ENCODE measurements at places on chromosomes 5 and 9.

DNA sequence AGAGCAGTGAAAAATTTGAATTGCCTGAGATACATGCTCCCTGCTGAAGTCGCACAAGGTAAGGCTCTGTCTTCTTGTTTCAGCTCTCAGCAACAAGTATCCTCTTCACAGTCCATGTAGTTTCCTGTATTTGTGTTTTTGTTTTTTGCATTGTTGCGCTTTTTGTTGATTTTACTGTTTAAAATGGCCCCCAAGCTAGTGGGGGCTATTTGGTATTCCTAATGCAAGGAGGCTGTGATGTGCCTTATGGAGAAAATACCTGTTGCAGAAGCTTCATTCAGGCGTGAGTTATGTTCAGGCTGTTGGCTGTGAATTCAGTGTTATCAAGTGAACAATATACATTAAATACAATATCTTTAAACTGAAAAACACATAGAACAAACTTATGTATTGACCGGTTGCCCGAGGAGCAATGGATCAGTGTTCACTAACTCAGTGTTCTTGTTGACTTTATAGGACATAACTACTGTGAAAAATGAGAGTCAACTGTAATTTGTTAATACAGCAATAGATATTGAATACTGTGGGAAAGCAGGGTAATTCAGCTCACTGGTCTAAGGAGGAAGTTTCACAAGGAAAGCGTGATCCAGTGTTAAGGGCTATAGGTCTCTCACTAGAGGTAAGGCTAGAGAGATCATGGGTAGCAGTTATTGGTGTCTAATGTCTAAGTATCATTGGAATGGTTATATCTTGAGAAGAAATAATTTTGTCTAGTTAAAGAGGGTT is 150.5 kb downstream of the GCNT1 start:
- no peak for DNase-seq

- no peak for DNase-seq
Observed at GRCh38 chr9:16501141-16501540, 369.3 kb downstream of the BNC2 start.

DNA sequence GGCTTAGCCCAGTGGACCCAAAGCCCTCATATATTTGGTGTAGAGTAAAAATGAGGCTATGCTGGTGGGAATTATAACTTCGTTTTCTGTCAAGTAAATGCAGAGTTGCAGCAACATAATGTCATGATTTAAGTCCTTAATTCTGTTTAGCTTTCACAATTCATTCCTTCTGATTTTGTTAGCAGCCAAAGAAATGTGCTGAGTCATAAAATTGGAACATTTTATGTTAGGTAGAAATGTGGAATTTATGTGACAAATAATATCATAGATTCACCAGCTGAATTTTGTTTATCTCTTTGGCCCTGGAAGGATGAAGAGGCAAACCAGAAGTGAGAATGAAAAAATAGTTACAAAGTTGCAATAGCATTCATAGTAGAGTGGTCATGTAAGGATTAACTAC is 247.0 kb downstream of the TRPM3 start:
- DNase-seq: no peak

GRCh38 chr9:4507306-4508130 is 17.2 kb downstream of the SLC1A1 start:
- no peak for DNase-seq

GRCh38 chr5:71829206-71829605 is 110.1 kb downstream of the CARTPT start:
- no peak for DNase-seq

- DNase-seq: no peak
Observed at GRCh38 chr5:150461231-150461630, 11.7 kb upstream of the RPS14 start.

DNA sequence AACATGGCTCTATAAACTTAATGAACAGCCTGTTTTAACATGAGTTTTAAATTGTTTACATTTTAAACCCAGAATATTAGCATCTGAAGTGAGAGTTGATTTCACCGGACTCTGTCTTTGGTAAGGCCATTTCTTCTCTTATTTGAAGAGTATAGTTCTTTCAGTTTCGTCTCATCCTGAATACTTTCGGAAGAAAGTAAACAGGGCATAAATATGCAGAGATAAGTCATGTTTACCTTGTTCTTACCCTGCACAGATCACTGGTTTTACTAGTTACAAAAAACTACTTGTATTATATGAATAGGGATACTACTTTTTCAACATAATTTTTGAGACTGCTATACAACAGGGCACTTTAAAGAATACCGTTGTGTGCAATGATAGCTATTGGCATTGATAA is 656.3 kb upstream of the ZNF608 start:
- DNase-seq: no peak

DNA sequence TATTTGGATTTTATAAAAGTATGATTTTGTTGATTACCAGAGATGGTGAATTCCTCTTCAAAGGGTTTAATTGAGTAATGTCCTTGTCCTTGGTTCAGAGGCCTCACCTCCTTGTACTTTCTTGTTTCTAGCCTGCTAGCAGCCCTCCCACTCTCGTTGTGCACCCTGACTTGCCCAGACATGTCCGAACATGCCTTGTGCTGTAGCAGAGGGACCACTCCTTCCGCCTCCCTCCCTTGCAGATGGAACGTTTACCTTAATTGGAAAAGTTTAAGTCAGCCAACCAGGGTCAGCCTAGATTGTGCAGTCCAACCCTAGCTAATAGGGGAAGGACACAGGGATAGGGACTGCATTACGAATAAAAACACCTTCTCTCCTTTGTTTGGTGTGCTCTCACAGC is 406.9 kb upstream of the NMUR2 start:
- no peak for DNase-seq

DNA sequence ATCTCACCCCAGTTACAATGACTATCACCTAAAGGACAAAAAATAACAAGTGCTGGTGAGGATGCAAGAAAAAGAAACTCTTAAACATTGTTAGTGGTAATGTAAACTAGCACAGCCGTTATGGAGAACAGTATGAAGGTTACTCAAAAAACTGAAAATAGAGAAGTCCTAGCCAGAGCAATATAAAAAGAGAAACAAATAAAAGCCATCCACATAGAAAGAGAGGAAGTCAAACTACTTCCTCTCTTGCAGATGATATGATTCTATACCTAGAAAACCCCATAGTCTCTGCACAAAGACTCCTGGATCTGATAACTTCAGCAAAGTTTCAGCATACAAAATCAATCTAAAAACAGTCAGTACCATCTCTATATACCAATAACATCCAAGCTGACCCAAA is 221.5 kb upstream of the FAM174A start:
- no peak for DNase-seq

DNA sequence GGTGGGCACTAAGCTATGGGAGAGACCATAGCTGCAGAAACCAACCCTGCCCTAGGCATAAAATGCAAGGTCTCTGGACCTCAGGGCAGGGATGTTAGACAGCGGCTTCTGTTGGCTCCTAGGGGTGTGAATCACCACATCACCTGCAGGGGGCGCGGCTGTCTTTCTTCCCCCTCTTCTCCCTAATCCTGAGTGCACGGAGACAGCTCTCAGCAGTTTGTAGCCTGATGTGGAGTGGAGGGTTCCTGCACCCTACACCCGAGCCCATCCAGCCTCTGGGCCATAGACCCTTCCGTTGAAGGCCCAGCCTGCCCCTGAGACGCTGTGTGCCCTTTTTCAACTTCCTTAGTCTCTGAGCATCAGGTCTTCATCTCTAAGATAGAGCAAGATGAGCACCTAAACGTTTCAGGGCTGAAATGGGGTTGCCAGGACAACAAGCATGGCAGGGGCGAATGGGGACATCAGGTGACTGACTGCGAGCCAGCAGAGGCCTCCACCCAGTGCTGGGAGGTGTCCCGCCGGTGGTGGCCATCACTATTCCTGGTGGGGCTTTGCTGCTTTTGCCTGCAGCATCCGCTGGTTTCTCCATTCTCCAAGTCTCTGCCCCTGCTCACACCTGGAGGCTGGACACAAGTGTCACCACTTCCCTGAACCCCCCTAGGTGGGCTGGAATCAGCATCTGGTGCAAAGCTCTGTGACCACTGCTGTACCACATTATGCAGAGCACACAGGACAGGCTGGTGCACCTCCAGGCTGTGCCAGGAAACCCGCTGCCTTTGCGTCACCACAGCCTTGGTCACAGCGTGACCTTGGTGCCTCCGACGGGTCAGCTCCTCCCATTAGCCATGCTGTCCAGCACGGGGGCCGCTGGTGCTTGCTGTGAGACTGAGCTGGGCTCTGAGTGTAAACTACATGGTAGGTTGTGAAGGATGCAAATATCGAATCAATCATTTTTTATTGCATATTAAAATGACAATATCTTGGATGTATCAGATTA is 2.5 kb upstream of the SEC16A start:
- DNase-seq: no peak

- DNase-seq: no peak
Observed at GRCh38 chr5:60727033-60727679, 27.2 kb upstream of the DEPDC1B start.

- peak; percentile 26 for DNase-seq
Observed at GRCh38 chr9:74773886-74774479, 113.7 kb downstream of the TRPM6 start.

DNA sequence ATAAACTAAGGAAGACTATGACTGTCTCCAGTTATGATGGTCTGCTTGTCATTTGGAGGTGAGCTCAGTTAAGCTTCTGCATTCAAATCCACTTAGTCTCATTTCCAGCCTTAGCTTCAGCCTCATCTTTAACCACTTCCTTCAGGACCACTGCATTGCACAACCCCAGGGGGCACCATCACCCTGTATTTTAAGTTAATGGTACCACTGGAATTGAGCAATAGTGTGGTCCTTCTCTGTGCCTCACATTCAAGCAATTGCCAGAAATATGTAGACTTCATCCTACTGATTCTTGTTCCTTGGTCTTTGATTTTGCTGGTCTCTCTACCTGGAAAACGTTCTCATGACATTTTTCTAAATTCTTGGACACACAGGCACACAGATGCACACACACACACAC is 131.5 kb upstream of the PTPN3 start:
- no peak for DNase-seq

DNA sequence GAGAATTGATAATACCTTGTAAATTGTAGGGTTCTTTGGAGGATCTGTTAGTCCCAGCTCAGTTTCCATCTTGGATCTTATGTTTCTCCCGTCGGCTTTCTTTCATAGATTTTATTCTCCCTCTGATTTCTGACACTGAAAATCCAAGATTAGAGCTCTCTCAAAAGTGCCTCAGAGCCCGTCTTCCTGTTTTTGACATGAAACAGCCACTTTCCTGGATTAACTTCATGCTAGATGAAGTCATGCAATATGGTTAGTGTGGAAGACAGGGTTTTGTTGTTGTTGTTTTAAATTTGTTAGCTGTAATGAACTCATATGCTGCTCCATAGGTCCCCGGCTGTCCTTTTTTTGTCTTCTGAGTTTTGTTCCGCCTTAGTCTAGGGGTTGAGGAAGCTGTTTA is 51.6 kb upstream of the ZFR start:
- DNase-seq: no peak

GRCh38 chr5:170419643-170420042 is 30.5 kb upstream of the KCNMB1 start:
- DNase-seq: no peak

DNA sequence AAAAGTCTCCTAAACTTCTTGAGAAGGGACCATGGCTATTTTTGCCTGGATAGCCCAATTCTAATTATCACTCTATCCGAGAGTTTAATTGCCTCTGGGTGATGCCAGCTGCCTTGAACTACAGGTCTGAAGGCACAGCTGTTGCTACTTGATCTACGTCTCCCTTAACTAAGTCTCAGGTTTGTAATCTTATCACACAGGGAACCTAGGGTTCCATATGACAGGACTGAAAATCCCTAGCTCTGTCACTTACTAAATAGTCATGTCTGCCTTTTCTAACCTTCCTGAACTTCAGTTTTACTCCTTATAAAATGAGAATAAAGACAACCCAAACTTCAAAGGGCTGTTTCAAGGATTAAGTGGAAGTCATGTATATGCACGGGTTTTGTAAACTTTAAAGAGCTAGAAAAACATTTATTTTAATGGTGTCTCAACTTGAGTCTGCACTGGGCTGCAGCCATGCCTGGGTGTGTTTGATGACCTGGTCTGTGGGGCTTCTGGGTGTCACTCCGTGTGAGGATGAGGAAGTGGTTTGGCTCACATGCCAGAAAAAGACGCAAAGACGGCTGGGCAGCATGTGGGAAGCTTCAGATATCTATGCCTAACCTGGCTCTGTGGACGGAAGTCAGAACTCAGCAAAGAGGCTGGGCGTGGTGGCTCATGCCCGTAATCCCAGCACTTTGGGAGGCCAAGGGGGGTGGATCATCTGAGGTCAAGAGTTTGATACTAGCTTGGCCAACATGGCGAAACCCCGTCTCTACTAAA is 129.3 kb upstream of the SLC44A1 start:
- DNase-seq: no peak

- DNase-seq: no peak
Observed at GRCh38 chr5:52920929-52921328, 68.2 kb upstream of the ITGA2 start.

DNA sequence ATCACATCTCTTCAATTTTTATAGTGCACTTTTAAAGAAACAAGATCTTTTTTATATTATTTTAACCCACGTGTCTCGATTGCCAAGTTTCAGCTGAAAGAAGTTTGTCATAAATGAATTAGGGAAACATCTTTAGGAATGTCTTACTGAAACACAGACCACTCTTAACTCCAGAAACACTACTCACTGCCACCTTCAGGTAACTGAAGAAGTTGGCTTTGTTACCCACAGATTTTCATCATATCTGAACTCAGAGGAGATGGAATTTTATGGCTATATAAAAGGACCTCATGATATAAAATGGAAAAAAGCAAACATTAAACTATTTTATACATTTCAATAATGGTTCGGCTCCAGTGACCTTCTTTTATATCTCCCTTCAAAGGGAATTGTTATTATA is 158.0 kb downstream of the SEMA5A start:
- no peak for DNase-seq

DNA sequence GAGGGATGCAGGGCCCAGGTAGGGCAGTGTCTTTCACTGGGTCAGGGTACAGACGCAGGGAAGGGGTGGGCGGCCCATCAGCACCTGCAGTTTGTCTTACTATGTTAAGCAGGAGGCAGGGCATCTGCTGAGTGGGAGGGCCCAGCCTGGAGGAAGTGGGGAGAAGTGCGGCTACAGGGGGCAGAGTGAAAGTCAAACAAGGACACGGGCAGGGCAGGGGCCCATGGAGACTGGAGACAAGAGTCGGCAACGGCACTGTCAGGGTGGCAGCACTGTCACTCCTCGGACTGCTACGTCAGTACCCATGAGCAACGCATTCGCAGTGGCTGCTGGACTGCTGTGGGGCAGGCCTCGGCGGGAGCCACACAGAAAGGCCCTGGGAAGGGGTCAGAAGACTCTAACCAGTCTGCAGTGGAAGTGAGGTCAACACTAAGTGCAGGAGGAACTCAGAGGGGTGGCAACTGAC is 19.7 kb downstream of the CAMSAP1 start:
- DNase-seq: no peak

- no peak for DNase-seq
Observed at GRCh38 chr5:14319102-14319501, 176.0 kb downstream of the TRIO start.

DNA sequence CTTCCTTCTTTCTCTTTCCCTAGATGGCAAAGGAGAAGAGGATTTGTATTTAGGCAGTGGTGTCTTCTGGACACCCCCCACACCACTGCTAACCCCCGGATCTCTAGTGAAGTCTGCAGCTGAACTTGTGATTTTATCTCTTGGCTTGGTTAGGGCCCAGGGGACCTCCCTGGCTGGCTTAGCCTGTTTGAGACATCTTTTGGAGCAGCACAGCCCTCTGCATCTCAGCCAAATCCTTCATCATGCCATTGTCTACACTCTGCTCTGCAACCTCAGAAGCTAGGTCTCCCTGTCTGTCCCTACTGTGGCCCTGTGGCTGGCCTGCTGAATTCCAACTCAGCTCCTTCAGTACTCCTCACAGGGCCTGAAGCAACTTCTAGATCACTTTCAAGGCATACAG is 81.7 kb downstream of the MUSK start:
- no peak for DNase-seq

- DNase-seq: no peak
Observed at GRCh38 chr9:126081746-126082145, 244.9 kb upstream of the MVB12B start.

Measured in brain pericyte (primary cell).